ENCODE measurements at places on chromosomes 7 and 10.

DNA sequence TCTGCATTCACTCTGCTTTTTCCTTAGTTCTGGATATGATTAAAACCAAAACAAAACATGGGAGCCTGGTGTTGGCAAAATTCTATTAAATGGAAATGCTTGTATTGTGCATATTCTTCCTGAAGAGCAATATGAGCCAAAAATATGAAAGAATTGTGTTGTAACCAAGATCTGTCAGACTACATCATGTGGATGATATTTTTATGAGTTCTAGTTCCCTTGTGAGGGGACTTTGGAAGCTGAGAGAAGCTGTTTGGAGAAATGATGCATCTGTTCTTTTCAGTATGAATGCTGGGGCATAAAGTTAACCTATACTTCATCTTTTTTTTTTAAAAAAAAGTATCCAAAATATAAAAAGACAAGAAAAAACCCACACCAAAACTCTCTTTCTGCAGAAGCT is 782.7 kb downstream of the ANKRD7 start:
- DNase-seq, result no peak

- DNase-seq, result no peak
Observed at GRCh38 chr7:106180721-106181120, 68.6 kb upstream of the SYPL1 start.

- no peak for DNase-seq
Observed at GRCh38 chr10:88118729-88119128, 255.3 kb downstream of the PTEN start.

GRCh38 chr10:44995914-44996669 is 4.6 kb upstream of the ZNF22 start:
- DNase-seq, result no peak

DNA sequence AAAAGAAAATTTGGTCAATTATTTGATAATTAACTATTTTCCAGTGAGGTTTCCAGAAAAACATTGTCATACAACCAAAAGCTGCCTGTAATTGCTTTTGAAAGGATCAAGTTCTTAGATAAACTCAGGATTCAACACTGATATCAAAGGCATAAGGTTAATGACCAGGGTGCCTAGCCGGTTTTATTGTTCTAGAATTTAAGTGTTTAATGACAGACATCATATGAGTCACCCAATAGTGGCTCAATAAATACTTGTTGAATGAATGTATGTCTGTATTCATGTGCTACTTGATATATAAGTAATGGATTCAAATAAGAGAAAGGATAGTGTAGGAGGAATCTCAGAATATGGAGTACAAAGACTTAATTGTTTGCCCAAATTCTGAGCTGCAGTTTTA is 196.1 kb upstream of the LRGUK start:
- no peak for DNase-seq

DNA sequence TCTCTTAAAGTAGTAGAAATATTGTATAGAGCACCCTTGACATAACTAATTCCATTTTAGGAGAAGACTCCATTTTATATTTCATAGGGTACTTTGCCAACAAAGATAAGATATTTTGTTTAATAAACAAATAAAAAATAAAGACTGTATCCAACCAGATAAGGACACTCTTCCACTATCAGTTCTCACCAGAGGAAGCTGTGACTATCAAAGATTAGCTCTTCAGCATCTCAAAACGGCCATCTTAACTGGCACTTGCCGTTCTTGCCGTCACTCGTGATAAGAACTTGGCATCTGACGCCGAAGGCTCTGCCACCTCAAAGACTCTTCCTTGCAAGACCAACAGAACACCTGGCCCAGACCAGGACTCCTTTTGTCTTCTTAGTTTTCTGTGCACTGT is 26.3 kb upstream of the AKR1B1 start:
- no peak for DNase-seq

GRCh38 chr10:103199488-103199887 is 6.4 kb upstream of the NT5C2 start:
- DNase-seq, result no peak
